Omental fat pad (tissue), 4 donors: ENCODE measurements at places on chromosomes 12 and 14.

DNA sequence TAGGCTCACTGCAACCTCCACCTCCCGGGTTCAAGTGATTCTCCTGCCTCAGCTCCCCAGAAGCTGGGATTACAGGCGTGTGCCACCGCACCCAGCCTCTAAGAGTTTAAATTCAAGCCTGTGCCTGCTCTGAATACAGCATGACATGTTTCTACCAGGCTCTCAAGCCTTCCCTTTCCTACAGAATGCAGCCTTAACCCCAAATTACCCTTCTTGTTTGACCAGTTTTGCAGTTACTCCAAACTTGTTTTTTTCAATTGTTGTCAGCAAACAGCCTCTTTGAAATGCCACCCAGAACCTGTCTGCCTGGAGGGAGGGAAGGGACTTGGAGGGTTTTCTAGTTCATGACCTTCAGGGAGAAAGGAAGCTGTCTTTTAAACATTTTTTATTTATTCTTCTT, 15.4 kb downstream of the GLTP start:
- DNase-seq: no peak

DNA sequence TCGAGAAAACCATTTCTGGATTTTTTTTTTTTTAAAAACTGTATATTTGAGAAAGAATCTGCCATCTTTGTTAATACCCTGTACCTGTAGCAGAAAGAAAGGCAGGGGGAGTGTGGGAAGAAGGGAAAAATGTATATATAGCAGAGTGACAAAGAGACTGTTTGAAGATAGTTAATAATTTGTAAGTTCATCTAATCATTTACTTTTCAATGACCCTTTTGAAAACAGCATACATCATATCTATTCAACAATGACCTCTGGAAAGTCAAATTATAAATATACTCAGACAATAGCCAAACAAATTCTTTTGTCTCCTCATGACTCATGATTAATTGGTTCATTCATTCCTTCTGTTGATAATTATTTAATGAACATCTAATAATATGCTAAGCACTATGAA, 10.9 kb upstream of the CPM start:
- DNase-seq: no peak

DNA sequence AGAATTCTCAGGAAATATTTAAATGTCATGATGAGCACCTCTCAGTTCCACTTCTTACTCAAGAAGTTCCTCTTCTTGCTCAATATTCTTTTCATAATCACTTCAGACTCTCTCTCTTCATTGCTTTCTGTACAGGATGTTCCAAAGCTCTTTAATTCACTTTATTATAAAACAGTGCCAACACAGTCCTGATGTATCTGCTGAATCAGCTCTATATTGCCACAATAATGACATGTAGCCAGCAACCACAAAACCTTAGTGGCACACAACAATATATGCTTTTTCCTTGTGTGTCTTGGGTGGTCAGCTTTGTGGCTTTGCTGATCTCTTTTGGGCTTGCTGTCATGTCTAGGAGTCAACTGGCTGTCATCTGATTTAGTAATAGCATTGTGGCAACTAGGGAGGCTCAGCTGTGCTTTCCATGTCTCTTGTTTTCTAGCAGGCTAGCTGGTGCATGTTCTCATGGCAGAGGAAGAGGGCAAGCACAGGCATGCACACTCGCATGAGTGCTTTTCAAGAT, 52.8 kb upstream of the SLC2A13 start:
- DNase-seq: no peak

GRCh38 chr12:57088354-57089270, at the start of gene NAB2:
Gene NAB2 (plus strand): TSS chr12:57089114. CDS start chr12:57089272, 158 bp downstream.
- DNase-seq: peak; percentile 72

DNA sequence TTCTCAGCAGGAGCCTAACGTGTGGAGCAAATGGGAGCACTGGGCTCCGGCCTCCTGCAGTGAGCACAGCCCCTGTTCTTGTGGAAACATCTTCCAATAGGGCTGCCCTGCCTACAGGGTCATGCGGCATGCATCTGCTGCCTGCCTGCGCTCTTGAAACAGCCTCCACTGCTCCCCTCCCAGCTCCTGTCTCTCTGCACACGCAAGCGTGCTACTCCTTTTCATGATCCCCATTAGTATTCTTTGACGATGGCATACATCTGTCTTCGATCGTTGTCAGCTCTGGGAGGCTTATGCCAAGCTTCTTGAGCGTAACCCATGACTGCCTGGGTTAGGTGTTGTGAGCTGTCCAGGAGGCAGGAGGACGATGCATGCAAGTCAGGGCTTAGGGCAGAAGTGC, 23.1 kb downstream of the NTF3 start:
- no peak for DNase-seq

DNA sequence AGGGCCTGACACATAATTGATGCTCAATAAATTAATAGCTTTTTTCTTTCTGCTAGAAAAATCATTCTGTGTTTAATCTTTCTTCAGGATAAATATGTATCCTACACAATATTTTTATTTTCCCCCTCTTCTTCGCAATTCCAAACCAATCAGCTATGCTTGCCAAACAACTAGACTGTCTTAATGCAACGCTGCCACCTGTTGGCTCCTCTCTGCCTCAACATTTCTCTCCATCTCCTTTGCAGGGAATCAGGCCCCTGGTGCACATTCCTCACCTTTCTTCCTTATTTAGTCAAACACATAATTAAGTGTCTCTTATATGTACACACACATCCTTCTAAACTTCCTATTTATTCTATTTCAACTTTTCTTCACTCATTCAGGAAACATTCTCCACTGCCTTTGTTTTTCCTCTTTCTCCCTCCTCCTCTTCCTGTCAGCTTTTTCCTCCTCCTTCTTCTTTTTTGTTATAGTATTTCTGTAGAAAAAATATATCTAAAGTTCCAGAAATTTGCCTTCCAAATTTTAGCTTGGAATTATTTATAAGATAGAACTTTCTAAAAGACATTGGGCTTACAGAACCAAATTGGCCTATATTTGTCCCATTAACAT, 406.0 kb downstream of the PRKD1 start:
- DNase-seq: no peak

- no peak for DNase-seq
Measured at GRCh38 chr12:50057000-50057841, at the start of gene ASIC1. Gene ASIC1 (plus strand): TSS chr12:50057596. CDS start chr12:50058767, 1,171 bp downstream.

DNA sequence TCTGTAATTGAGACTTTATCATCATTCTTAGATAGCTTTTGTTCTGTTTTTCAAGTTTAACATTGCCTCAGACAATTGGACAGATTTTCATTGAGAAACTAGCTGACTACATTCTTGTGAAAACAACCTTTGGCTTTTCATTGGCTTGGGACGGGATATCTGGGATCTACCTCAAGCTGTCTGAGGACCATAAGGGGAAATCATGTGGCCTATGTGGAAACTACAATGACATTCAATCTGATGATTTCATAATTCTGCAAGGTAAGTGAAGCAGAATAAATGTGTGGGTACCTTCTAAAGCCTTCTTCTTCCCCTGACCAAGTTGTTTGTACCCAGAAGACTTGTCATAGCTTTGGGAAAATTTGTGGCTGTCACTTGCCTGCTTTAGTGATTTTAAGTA, 133.5 kb downstream of the OTOGL start:
- no peak for DNase-seq

DNA sequence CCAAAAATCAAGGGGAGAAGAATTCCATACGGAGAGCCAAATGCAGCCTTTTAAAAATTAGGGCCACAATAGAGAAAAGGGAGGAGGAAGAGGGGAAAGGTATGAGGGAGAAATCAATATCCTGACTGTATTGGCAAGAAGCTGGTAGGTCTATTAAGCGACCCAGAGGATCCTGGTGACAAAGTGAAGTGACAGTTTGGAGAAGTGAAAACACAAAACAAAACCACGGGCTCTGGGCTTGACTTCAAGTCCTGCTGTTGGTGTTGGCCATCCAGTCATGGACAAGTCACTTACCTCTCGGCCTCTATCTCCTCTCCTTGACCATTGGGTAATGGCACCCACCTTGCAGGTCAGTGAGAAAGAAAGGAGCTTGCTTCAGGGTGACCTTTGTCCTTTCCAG, 47.0 kb upstream of the KCNA5 start:
- DNase-seq: no peak

GRCh38 chr12:107115119-107115518, 21.8 kb upstream of the CRY1 start:
- no peak for DNase-seq

DNA sequence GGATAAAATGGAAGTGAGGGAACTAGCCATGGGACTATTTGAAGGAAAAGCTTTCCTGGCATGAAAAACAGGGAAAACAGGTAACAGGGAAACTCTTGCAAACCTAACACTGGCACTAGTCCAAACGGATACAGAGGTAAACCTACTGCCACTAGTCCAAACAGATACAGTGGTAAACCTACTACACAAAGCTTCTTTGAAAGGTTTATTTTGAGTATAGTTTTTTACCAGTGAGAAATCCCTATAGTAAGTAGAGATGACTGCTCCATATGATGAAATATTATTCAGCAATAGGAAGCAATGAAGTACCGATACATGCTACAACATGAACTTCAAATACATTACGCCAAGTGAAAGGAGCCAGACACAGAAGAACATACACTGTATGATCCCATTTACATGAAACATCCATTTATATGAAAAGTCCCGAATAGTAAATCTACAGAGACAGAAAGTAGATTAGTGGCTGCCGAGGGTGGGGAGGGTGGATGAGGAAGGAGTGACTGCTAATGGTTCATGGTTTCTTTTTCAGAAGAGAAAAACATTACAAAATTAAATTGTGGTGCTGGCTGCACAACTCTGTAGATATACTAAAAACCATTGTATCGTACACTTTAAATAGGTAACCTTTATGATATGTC, 25.5 kb downstream of the SPTLC2 start:
- DNase-seq: no peak

DNA sequence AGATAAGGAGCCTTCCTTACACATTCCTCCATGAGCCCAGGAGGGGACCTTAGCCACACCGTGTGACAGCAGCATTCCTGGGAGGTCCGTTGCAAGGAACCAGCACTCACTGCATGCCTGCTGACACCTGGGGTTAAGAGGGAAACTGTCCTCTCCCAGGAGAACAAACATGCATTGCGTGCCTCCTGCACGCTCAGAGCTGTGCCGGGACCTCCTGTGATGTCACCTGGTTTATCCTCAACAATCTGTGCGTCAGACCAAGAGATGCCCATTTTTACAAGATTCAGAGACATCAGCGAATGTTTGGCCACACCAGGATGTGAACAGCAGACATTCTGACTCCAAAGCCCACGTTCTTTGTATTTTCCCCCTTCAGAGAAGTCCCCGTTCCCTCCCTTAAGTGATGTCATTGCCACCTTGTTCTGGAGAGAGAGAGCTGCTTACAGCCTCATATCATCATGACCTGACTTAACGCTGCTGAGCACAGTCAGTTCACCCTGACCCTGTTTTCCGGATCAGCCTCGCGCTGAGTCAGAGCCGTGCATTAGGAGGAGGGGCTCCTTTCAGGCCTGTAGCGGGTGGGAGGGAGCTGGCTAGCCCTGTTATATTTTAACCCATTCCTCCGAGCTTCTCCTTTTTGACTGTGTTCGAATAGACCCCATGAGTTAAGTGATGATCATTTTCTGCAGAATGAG, 36.2 kb downstream of the TMEM120B start:
- DNase-seq: no peak

DNA sequence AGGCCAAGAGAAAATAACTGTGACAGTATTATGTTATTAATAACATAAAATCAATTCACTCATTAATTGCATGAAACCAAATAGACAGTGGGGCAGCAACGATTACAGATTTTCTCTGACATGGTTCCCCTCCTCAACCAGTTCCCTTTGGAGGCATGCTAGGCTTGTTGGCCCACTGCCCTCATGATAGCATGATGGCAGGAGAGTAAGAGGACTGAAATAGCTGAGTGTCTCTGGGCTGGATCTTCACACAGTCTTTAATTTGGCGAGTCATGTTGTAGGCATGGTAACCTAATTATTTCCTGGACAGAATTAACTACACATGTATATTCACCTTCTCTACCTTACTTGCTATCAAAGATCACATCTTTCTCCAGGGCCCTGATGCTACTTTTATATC, 266.2 kb upstream of the PELI2 start:
- DNase-seq: no peak
